Stimulated activated naive B cell treated with anti-CD40 and anti-IgM and Interleukin-4, amounts not matched to agents 10 μg/mL and 1 μg/mL and 100 μg/mL, for 72 hours (primary cell): ENCODE measurements at places on chromosomes 7 and 10.
A peak's percentile ranks its signal among the peaks of the same experiment; 100 is the strongest.

DNA sequence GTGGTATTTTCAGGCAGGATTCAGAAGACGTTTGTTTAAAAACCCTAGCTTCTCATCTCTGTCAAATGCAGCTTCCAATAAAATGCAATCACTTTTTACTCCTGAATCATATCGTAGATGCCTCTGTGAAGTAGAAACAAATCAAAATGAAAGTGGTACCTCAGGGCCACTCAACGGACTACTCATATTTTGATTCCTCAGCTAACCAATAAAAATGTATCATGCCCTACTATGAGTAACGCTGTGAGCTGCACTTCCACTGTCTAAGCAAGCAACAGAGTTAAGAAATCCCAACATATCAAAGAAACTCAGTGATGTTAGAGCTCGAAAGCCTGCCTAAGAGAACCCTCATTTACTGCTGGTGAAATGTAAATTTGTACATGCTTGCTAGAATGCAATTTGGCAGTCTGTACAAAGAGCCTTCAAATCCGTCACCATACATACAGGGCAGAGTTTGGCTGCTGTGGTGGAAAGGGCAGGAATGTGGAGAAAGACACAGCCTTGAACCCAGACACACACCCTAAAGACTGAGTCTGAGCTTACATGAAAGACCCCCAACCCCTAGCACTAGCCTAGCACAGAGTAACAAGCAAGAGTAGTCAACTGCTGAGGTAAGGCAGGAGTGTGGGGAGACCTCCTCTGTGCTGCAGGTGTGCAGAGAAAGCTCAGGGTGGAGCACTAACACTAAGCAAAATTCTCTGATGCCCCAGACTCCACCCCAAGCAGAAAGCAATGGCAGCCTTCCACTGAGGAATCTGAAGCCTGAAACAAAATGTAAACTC, 151.5 kb downstream of the ANK3 start:
- H3K27ac ChIP-seq = peak overlapping the region; percentile 91
- no peaks in the 10 kb centered on the region for H3K27me3 ChIP-seq
- DNase-seq = peak; percentile 33
- H3K36me3 ChIP-seq = no peaks in the 10 kb centered on the region
- H3K4me3 ChIP-seq = peak overlapping the region; percentile 67

DNA sequence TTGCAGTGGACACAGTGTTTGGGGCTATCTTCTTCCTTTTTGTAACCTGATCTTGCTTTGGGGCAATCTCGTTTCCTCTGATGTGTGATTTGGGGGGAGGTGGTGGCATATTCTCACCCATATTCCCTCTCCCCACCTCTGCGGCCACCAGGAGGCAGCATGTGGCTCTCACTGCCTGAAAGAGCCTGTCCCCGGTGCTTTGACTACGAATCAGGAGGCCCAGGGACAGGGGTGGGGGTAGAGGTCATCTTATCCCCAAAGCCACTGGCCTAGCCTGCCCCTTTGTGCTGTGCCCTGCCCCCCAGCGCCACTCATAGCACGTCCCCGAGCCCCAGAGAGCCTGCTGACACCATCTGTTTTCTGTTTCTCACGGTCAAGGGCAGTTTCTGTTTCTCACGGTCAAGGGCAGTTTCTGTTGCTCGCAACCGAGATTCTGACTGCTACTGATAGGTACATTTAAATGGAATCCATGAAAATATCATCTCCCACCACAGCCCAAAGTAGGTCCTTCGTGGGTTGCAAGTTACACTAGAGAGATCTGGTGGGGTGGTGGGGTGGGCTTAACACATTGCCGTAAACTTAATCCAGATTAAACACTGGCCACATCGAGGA, 28.2 kb downstream of the PHYH start:
- no peak overlapping the region for H3K4me3 ChIP-seq
- peaks cover 6% of the 10 kb centered on the region for H3K4me1 ChIP-seq
- no peak overlapping the region for H3K27ac ChIP-seq
- no peaks in the 10 kb centered on the region for H3K27me3 ChIP-seq
- no peak for DNase-seq

- no peaks in the 10 kb centered on the region for H3K27me3 ChIP-seq
- H3K4me1 ChIP-seq = no peaks in the 10 kb centered on the region
- no peak for DNase-seq
- no peaks in the 10 kb centered on the region for H3K36me3 ChIP-seq
These were observed 255.3 kb downstream of the DNAJB9 start for GRCh38 chr7:108824840-108825580.

GRCh38 chr7:11130012-11130411, 156.3 kb downstream of the PHF14 start:
- no peaks in the 10 kb centered on the region for H3K27me3 ChIP-seq
- no peak overlapping the region for H3K4me3 ChIP-seq
- H3K27ac ChIP-seq = no peak overlapping the region
- H3K4me1 ChIP-seq = peaks cover 9% of the 10 kb centered on the region

DNA sequence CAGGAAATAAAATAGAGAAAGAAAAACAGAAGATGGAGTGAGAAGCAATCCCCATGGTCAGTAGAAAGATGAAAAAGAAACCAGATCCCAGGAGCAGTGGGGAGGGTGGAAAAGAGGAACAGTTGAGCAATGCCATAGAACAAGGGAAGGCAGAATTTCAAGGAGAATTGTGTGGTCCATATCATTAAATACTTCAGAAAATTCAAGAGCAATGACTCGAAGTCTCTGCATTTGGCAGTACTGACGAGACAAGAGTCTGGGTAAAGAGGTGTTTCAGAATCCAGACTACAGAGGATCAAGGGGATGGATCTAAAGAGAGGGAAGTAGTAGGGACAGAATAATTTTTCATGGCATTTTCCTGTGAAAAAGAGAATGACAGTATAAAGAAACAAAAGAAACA, 512.6 kb downstream of the PHTF2 start:
- no peaks in the 10 kb centered on the region for H3K4me1 ChIP-seq
- no peaks in the 10 kb centered on the region for H3K36me3 ChIP-seq
- H3K4me3 ChIP-seq = no peak overlapping the region
- DNase-seq = no peak
- H3K27me3 ChIP-seq = no peaks in the 10 kb centered on the region

DNA sequence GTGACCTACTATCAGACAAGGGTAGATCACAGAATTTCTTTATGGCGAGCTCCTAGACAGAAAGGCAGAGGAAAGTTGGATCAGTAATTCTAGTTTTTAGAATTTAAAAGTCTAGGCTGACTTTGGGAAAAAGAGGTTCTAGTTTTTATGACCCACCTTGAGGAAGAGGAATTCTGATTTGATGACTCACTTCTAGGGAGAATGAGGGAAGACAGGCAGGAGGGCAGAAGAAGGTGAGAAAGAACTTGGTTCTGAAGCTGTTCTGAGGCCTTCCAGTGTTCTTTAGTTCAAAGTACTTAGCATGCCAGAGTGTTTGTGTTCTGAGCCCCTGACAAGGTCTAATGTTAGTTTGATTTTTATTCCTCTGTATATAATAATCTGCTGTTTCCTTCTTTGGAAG, 97.2 kb downstream of the PODXL start:
- peaks cover 57% of the 10 kb centered on the region for H3K36me3 ChIP-seq
- no peaks in the 10 kb centered on the region for H3K27me3 ChIP-seq
- H3K4me1 ChIP-seq = peaks cover 6% of the 10 kb centered on the region
- H3K4me3 ChIP-seq = no peak overlapping the region

DNA sequence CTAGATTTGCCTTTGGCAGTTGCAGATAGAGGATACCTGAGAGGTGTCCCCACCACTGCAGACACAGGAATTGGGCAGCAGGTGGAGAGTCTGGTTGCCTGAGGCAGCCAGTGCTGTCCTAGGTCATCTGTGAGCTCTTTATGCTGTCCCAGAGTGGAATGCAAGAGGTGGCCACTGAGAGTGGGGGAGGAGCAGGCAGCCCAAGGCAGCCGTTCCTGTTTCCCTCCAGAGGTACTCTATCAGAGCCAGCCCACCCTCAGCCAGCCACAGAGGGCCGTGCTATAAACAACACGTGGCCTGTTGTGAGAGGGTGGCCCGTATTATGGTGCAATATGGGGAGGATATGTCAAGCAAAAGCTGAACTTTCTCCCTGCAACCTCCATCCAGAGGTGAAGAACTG, 8.5 kb downstream of the LRRC18 start:
- no peaks in the 10 kb centered on the region for H3K27me3 ChIP-seq
- no peak overlapping the region for H3K27ac ChIP-seq
- peaks cover 53% of the 10 kb centered on the region for H3K36me3 ChIP-seq
- H3K4me3 ChIP-seq = no peak overlapping the region

- no peaks in the 10 kb centered on the region for H3K4me1 ChIP-seq
- no peak overlapping the region for H3K27ac ChIP-seq
- H3K4me3 ChIP-seq = no peak overlapping the region
- no peaks in the 10 kb centered on the region for H3K27me3 ChIP-seq
These were observed 183.6 kb downstream of the PLXNA4 start for GRCh38 chr7:132392713-132393112.

GRCh38 chr10:95783741-95784140, 27.8 kb downstream of the ENTPD1 start:
- H3K27ac ChIP-seq = peak overlapping the region; percentile 94
- H3K27me3 ChIP-seq = no peaks in the 10 kb centered on the region
- H3K4me3 ChIP-seq = no peak overlapping the region
- peaks cover 47% of the 10 kb centered on the region for H3K36me3 ChIP-seq
- peaks cover 93% of the 10 kb centered on the region for H3K4me1 ChIP-seq
- DNase-seq = peak; percentile 65

DNA sequence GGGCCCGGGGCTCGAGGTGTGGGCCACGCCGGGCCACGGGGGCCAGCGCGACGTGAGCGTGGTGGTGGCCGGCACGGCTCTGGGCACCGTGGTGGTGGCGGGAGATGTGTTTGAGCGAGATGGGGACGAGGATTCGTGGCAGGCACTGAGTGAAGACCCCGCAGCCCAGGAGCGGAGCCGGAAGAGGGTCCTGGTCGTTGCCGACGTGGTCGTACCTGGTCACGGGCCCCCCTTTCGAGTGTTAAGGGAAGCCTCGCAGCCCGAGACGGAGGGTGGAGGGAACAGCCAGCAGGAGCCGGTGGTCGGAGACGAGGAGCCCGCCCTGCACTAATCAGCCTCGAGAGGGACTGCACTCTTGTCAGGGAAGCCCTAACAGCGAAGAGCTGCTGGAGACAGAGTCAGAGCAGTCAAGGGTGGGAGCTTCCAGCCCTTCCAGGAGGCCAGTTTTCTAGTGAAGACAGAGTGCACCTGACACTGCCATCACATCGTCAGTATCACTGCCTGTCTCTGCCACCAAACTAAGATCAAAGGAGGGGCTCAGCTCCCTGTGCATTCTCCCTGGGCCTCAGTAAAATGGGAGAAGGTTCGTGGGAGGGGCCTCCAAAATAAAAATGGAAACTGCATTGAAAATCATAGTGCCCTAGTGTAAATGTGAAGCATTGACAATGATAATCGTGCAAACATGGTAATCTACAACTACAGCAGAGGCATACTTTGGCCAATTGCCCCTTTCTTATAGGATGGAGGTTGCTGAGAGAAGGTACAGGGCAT, 1.3 kb downstream of the MBLAC1 start:
- H3K27ac ChIP-seq = peak overlapping the region; percentile 86
- peak overlapping the region; percentile 95 for H3K4me3 ChIP-seq
- H3K27me3 ChIP-seq = no peaks in the 10 kb centered on the region
- no peak for DNase-seq
- H3K36me3 ChIP-seq = peaks cover 4% of the 10 kb centered on the region
- peaks cover 53% of the 10 kb centered on the region for H3K4me1 ChIP-seq

- DNase-seq = no peak
- H3K36me3 ChIP-seq = no peaks in the 10 kb centered on the region
- no peaks in the 10 kb centered on the region for H3K27me3 ChIP-seq
- H3K4me3 ChIP-seq = no peak overlapping the region
- H3K4me1 ChIP-seq = no peaks in the 10 kb centered on the region
- H3K27ac ChIP-seq = no peak overlapping the region
These were observed 200.3 kb upstream of the PCLO start for GRCh38 chr7:83362871-83363550.

- H3K36me3 ChIP-seq = no peaks in the 10 kb centered on the region
- no peak overlapping the region for H3K27ac ChIP-seq
- DNase-seq = no peak
- H3K4me1 ChIP-seq = no peaks in the 10 kb centered on the region
These were observed 528.9 kb downstream of the HTR7 start for GRCh38 chr10:90328896-90329295.
